ENCODE measurements at places on chromosomes 1 and 21.

DNA sequence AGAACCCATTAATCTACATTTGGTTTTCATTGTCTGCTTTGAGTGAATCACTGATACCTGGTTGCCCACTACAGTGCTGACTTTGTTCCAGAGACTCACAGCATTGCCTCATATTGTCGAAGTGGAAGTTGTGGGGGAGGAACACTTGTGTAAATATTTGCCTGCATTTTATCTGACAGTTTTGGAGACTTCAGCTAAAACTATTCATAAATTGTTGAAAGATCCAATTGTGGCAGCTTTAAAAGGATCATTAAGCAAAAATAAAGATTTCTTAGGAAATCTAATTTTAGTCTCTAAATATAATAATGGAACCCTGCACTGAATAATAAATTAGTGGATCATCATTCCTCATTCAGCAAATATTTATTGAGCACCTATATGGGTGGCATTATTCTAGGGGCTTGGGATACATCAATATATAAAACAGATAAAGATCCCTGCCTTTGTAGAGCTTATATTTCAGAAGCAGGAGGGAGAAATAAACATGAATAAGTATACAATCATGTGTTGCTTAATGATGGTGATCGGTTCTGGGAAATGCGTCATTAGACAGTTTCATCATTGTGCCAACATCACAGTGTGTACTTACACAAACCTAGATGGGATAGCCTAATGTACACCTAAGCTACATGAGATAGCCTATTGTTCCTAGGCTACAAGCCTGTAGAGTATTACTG lies 73.5 kb downstream of the OSBPL9 start:
- DNase-seq, result no peak

GRCh38 chr21:43370091-43370658 lies 56.8 kb downstream of the SIK1 start:
- no peak for DNase-seq

- no peak for DNase-seq
Measured at GRCh38 chr1:228205526-228206436, 2.1 kb upstream of the OBSCN start.

DNA sequence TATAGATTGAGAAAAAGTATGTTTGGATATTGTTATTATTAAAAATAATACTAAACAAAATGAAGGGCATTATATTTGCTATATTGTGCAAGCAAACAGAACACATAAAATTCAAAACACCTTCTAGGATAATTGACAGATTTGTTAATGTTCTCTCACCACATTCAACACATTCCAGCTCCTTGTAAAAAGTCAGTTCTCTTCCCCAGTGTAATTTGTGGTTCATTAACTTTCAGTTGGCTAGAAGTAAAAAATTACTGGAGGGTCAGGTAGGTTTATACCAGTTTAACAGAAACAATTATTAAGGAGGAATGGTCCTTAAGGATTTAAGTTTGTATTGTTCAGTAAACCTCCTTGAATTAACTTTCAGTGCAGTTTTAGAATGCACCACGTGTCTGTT lies 1235.3 kb upstream of the ADGRL2 start:
- DNase-seq, result no peak

DNA sequence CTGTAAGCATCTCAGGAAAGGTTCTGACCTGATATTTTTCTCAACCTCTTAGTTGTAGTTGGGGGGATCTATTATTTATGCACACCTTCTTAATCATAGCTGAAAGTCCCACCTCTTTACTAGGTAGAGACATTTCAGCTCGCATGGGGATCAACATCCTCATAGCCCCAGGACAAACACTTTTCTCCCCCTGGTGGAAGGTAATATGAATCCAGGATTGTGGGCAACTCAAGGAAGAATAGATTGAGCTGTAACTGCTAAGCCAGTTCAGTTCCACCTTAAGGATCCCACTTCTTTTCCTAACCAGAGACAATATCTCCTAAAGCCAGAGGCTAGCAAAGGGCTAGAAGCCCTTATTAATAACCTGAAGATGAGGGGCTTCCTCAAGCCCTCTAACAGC lies 25.4 kb upstream of the SMYD3 start:
- no peak for DNase-seq

DNA sequence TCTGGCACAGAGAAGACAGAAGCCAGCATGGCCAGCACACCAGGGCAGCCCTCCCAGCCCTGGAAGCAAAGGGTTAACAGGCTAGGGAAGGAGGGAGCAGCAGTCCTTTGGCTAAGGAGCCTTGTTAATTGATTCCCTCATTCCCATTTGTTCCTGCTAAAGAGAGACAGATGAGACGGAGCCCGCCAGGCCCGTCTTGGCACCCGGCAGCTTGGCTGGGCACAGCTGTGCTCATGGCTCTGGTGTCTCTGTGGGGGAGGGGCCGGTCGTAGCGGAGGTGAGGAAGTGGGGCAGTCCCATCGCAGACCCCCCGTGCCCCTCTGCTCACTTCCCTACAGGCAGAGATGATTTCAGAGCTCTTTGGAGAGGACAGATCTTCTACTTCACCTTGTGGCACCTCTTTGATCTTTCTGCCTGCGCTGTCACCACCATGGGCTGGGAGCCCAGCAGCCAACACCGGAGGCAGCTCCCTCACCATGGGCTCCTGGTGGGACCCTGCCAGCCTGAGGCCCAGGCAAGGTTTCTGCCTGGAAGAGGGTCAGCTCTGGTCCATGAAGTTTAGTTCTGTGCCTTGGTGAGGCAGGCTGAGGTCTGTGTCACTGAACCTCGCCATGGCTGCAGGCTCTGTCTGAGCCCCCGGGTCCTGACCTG lies 38.0 kb downstream of the FOXO6 start:
- DNase-seq, result peak; percentile 84
